ENCODE measurements at places on chromosomes 3 and 15. TPM values are rescaled to one million over a fixed set of nuclear protein-coding genes. Genes with fewer than 3 reads are reported as not detected.

DNA sequence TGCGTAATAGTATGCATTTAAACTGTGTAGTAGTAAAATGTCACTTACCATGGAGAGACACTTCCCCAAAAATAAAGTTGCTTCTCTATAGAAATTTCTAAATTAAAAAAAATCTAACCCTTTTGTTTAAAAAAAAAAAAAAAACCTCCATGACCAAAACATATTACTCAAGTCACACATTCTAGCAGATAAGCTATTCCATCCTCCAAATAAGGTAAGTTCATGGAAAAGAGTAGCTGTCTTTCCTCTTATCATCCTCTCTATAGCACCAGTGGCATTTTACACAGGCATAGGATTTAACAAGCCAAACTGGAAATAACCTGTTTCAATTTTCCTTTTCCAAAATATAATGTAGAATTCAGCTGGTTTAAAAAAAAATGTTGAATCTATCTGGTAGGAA, 57.4 kb downstream of the LRRFIP2 start:
- no peaks in the 10 kb centered on the region for H3K36me3 ChIP-seq
- H3K4me3 ChIP-seq = no peak overlapping the region
- no peak for DNase-seq
- no peaks in the 10 kb centered on the region for H3K27me3 ChIP-seq
- peaks cover 11% of the 10 kb centered on the region for H3K4me1 ChIP-seq

DNA sequence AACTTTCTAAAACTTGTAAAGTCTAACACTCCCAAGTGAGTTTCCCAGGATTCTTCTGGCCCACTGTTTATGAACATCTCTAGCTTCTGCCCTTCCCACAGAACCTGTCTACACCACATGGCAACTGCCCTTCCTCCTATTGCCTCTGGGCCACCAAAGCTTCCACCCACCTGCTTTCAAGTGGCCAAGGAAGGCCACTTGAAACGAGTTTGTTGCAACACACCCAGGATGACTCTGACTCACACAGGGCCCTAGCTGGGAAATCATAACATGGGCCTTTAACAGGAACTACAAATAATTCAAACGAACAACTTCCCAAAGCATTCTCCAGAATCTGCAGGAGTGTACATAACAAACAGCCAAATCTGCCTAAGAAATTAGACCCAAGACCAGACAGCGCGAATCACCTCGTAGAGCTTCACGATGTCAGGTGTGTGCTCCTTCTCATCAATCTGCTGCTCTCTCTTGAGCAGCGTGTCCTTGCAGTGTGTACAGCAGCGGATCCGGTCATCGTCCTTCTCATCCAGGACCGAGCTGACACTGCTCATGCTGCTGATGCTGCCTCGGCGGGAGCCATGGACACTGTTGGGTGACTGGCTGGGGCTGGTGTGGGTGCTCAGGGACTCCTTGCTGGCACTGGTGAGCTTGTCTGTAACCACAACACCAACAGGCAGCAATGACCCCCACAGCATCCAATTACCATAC, 16.8 kb downstream of the RBSN start:
- no peaks in the 10 kb centered on the region for H3K27me3 ChIP-seq
- peaks cover 90% of the 10 kb centered on the region for H3K36me3 ChIP-seq
- no peaks in the 10 kb centered on the region for H3K4me1 ChIP-seq
- DNase-seq = no peak
- H3K27ac ChIP-seq = no peak overlapping the region

- DNase-seq = no peak
- no peak overlapping the region for H3K27ac ChIP-seq
- peaks cover 13% of the 10 kb centered on the region for H3K4me1 ChIP-seq
Measured at GRCh38 chr3:197008436-197009209, 21.0 kb downstream of the MELTF start.

- peaks cover 58% of the 10 kb centered on the region for H3K4me1 ChIP-seq
- peaks cover 32% of the 10 kb centered on the region for H3K36me3 ChIP-seq
- H3K4me3 ChIP-seq = peak overlapping the region; percentile 88
- no peak for DNase-seq
- H3K27ac ChIP-seq = peak overlapping the region; percentile 93
Measured at GRCh38 chr3:52685285-52685708, 416 bp downstream of the PBRM1 start.

- H3K4me3 ChIP-seq = no peak overlapping the region
- no peak for DNase-seq
- H3K36me3 ChIP-seq = peaks cover 50% of the 10 kb centered on the region
Measured at GRCh38 chr3:47006145-47006651, 26.7 kb downstream of the NBEAL2 start.

DNA sequence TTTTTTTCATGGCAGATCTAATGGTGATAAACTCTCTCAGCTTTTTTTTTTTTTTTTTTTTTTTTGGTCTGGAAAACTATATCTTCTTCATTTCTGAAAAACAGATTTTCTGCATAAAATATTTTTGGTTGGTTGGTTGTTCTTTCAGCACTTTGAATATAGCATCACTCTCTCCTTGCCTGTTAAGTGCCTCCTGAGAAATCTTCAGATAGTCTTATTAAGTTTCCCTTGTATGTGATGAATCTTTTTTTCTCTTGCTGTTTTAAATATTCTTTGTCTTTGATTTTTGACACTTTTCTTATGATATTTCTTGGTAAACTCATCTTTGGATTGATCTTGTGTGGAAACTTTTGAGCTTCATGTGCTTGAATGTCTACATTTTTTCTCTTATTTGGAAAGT, 44.2 kb upstream of the OSTN start:
- H3K27ac ChIP-seq = no peak overlapping the region
- no peak for DNase-seq
- H3K36me3 ChIP-seq = no peaks in the 10 kb centered on the region
- H3K4me3 ChIP-seq = no peak overlapping the region

DNA sequence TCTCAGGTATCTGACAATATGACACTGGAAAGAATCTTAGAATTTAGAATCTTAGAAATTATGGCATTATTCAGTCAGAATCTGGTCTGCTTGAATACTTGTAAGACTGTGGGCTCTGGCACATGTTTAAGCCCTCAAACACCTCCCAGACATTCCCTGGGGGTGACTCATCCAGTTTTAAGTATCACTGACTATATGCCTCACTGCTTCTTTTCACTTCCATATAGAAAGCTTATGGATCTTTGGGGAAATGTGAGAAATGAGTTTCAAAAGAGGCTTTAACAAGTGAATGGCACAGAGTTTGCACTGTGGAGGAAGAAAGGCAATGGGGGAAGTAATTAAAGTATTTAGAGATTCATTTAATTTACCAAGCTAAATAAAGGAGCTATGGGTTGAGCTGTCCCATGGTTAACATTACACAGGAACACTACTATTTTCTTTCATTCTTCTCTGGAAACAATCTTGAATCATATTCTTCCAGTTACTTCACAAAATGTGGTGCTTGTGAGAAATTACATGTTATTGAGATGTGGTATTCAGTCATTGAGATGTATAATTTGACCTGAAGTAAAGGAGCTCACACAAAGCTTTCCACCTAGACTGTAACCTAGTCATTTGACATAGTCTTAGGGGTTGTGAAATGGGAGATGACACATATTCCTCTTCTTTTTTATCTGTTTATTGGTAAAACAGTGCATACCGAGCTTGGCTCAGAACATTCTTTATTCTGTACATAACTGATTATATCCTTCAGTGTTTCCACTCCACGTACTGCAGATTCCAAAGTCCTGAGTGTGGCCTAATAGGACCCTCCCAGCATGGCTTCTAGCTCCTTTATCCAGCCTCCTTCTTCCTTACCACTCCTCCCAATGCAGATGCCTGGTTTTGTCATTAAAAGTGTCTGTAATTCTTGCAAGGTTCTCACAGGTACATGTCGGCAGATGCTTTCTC, 544.6 kb upstream of the NECTIN3 start:
- no peaks in the 10 kb centered on the region for H3K36me3 ChIP-seq
- no peak overlapping the region for H3K4me3 ChIP-seq
- H3K4me1 ChIP-seq = no peaks in the 10 kb centered on the region
- DNase-seq = no peak
- no peaks in the 10 kb centered on the region for H3K27me3 ChIP-seq
- H3K27ac ChIP-seq = no peak overlapping the region

DNA sequence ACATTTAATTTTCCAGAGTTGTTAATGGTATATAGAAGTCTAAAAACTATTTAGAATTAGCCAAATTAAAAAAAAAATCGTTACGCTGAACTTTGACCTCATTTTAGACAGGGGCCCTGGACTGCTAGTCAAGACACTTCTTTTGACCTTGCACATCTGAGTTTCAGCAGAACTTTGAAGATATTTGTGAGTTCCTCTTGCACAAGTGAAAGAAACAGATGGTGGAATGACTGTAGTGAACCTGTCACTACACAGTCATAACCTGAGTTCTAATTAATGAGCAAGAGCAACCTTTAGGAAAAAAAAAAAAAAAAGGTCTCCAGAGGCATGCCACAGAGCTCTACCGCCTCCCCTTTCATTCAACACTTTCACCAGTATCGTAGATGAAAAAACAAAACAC, 5.3 kb downstream of the MYO5C start:
- H3K27me3 ChIP-seq = no peaks in the 10 kb centered on the region
- H3K4me3 ChIP-seq = no peak overlapping the region
- H3K27ac ChIP-seq = peak overlapping the region; percentile 56
- no peak for DNase-seq
- peaks cover 12% of the 10 kb centered on the region for H3K4me1 ChIP-seq

DNA sequence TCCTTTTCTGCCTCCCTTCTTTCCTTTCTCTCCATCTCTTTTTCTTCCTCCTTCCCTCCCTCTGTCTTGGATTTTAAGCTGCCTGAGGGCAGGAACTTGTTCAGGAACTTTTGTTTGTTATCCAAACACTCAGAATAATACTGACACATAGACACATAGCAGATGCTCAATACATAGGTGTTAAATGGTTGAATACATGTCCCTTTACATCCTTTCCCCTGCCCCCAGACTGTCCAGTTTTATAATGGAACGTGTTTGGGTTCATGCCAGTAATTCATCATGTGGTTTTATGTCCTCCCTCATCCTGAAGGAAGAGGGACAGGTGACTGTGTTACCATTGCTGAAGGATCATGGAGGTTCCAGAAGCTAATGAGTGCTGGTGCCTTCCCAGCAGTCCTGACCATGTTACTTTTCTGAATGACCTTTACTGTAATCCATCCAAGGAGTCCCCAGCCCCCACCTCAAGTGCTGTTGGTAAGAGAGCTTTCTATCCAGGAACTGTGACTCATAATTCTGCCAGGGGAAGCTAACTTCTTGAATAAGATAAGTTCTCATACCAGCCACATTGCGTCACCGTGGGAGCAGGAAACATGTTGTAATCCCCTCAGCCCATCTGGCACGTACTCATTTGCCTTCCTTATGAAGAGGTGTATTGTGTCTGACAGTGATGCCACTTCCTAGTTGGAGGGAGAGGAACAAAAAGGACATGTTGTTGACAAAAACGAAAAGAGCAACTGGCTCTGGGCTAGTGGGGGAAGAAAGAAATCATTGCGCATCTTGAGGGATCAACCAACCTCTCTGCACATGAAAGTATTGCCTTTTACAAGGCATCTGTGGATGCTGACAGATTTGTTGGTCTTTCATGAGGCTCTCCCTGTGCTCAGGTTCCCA, 52.4 kb downstream of the IL1RAP start:
- H3K4me1 ChIP-seq = no peaks in the 10 kb centered on the region
- H3K4me3 ChIP-seq = no peak overlapping the region
- no peak overlapping the region for H3K27ac ChIP-seq
- H3K36me3 ChIP-seq = no peaks in the 10 kb centered on the region

GRCh38 chr3:69082805-69083204, 1.9 kb upstream of the ARL6IP5 start:
- H3K4me3 ChIP-seq = no peak overlapping the region
- H3K36me3 ChIP-seq = no peaks in the 10 kb centered on the region
- no peak for DNase-seq
- no peak overlapping the region for H3K27ac ChIP-seq
- peaks cover 62% of the 10 kb centered on the region for H3K4me1 ChIP-seq
- no peaks in the 10 kb centered on the region for H3K27me3 ChIP-seq

DNA sequence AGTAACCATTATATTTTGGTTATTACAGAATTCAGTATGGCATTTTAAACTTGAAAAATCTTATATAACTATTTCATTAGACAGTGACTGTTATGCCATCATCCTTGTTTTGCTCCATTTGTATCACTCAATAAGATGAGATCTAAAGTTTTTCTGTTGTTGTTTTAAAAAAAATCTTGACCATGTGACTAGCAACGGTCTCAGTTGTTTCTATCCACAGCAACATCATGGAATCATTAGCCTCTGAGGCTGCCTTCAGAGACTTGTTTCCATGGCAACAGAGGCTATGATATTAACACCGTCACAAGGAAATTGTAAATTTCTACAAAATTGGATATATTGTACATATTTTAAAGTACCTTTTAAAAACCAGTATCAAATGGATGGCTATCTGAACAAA, 129.8 kb downstream of the DLG1 start:
- no peaks in the 10 kb centered on the region for H3K27me3 ChIP-seq
- DNase-seq = no peak
- H3K4me3 ChIP-seq = no peak overlapping the region
- H3K27ac ChIP-seq = no peak overlapping the region

DNA sequence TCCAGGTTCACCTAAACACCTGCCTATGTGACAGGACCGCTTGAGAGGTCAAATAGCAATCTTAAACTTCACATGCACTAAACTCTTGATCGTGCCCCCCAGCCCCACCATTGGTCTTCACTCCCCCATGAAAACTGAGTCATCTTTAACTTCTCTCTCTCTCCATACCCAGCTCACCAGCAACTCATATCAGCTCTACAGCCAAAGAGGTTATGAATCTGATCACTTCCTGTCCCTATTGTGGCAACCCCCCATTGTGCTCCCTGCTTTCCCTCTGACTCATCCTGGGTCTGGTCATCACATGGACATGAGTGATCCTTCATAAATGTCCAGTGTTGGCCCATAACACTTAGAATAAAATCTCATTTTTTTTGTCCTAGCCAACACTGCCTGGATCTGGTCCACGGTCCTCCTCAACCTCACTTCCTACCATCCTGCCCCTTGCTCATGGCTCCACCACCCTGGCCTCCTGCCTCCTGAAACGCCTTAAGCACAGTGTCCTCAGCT, 103.4 kb upstream of the HACD2 start:
- H3K27ac ChIP-seq = peak overlapping the region; percentile 68
- no peaks in the 10 kb centered on the region for H3K36me3 ChIP-seq
- no peak overlapping the region for H3K4me3 ChIP-seq

CFAP92 gene
- not detected for total RNA-seq

TM4SF1 gene
- total RNA-seq = 97.7 TPM

ROPN1 gene
- not detected for total RNA-seq

PLIN1 gene
- total RNA-seq = 53.3 TPM

TUSC7 gene
- total RNA-seq = not detected

SLC7A14 gene
- total RNA-seq = 1.2 TPM

DUOX1 gene
- 98.7 TPM for total RNA-seq

FSIP1 gene
- total RNA-seq = 0.98 TPM
